ENCODE measurements at places on chromosomes 6 and 20.

GRCh38 chr20:35004051-35004725 lies 48.5 kb downstream of the MYH7B start:
- DNase-seq = no peak

DNA sequence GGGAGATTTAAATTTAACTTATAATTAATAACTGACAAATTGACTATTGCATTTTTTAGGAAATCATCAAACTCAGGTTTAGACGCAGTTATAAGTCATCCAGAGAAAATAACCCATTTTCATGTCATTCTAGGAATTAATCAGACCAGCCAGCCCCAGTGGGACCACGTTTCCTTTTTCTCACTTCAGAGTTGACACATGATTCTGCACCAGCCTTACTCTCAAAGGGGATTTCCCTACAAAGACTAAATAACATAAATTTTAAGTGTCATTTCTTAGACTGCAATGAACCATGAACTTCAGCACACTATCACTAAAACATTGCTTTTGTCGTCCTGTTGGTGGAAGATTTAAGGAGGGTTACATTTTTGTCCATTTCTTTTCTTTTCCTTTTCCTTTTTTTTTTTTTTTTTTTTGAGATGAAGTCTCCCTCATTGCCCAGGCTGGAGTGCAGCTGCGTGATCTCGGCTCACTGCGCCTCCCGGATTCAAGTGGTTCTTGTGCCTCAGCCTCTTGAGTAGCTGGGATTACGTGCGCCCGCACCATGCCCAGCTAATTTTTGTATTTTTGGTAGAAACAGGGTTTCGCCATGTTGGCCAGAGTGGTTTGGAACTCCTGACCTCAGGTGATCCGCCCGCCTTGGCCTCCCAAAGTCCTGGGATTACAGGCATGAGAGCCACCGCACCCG lies 3.6 kb downstream of the IPCEF1 start:
- DNase-seq = no peak

GRCh38 chr20:32019156-32019510 lies 8.9 kb downstream of the CCM2L start:
- no peak for DNase-seq

DNA sequence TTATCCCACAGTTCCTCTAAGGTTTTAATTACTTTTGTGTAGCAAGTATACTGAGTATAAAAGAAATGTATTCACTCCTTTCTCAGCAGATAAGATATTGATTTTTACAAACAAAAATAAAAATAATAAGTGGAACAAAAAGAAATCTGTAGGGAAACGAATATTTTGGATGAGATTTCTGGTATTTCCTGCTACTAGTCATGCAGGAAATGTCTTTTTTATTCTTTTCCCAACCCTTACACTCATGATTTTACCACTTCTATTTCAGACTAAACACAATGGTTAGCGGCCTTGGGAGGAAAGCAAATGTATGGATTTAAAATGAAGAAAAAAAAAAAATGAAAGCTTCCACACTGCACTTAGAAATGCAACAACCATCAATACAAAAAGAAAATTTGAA lies 580.5 kb upstream of the MARCKS start:
- no peak for DNase-seq

GRCh38 chr6:27761391-27761790 lies 150.8 kb downstream of the OR2B2 start:
- no peak for DNase-seq

DNA sequence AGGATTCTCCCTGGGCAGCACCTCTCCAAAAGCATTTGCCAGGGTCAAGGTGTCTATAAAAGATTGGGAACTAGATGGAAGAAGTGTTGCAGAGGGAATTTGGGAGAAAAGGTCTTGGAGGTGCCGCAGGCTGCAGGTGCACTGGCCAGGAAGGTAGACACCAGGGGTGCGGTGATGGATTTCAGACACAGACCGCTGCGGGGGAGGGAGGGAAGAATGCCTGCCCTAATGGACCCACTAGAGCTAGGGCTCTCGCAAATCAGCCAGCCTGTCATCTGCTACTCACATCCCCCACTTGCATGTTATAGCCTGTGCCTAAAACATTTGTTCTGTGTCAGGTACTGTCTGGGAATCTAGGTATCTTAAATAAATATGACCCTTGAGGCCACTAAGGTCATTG lies 193.6 kb upstream of the SLC24A3 start:
- DNase-seq = no peak

- DNase-seq = peak; percentile 86
Observed at GRCh38 chr20:44692932-44693480, 22.2 kb upstream of the CCN5 start.

- DNase-seq = no peak
Observed at GRCh38 chr6:106715922-106716321, 86.5 kb downstream of the QRSL1 start.

Measured in AG08396 (cell line).